ENCODE measurements at places on chromosomes 7 and 10. TPM values are rescaled to one million over a fixed set of nuclear protein-coding genes. Genes with fewer than 3 reads are reported as not detected.

- no peak for DNase-seq
Observed at GRCh38 chr10:66737241-66737640, 188.6 kb upstream of the LRRTM3 start.

LIPK gene
- not detected for total RNA-seq

HTR5A gene
- total RNA-seq = not detected

DNA sequence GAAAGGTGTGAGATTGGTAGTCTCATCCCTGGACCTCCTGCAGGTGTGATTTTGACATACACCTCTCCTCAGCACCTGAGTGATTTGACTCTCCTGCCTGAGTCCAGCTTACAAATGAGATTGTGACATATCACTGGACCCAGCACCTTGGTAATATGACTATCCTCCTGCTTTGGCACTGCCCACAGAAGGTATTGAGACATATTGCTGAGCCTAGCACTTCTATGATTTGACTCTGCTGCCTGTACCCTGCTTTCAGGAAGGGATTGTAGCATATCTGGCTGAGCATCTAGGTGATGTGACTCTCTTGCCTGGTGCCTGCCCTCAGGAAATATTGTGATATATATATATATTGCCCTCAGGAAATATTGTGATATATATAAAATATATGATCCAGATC, 43.5 kb upstream of the ZNF680 start:
- DNase-seq = no peak

DIP2C gene
- 32.6 TPM for total RNA-seq

- no peak for DNase-seq
Observed at GRCh38 chr7:155862123-155862892, 50.0 kb upstream of the SHH start.

EN2 gene
- not detected for total RNA-seq

DNA sequence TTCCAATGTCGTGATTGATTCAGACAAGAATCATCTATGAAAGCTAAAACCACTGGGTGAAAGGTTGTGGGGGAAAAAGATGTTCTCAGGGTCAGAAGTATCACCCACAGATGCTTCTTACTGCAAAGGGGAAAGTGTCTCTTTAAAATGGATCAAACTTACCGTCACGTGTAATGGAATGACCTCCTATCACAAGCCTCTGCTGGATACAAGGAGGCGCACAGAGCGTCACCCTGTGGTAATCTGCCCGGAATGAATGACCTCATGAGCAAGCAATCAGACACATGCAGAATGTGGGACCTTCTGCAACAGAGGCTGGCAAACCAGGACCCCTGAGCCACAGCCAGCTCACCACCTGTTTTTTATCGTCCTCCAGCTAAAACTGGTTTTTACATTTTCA, 33.0 kb downstream of the WIPF3 start:
- DNase-seq = peak; percentile 74

DNA sequence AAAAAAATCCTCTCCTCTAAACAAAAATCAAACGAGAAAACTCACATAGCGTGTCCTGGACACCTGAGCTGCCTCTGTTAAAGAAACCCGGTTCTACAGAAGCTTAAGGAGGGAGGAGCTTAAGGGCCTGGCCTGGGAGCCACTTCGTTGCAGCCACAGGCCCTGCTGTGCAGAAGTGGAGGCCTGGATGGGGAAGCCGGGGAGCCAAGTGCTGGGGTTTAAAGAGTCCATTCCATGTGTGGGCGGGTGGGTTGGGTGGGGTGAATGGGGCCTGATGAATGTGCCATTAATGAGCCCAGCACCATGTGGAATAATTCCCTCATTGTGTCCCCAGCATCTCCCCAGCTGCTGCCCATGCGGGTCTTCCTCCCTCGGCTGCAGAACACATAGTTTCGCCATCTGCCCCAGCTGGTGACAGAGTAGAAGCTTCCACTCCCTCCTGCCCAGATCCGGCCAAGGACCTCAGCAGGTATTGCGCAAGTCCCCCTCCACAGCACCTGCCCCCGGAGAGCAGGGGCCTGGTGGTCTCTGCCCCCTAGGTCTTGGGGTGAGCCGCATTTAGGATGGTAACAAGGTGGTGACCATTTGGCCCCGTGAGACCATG, 127.8 kb upstream of the BTBD16 start:
- DNase-seq = no peak

DNA sequence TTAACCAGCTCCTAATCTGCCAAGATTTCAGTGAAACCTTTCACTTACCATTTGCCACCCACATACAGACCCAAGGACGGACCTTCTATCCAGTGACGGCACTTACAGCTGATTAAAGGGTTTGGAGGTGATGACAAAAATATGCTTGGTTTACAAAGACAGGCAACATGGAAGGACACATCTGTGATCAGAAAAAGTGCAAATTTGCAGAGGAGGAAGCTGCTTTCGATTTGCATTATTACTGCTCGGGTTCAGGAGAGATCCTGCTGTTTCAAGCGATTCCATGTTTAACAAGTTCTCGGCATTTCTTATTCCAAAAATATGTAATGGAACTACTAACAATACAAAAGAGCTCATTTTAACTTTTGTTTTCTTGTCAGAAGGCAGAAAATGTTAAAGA, 109.0 kb downstream of the JAZF1 start:
- no peak for DNase-seq

CDK14 gene
- total RNA-seq = 23.9 TPM

GRCh38 chr7:106486331-106486730, 174.6 kb downstream of the CCDC71L start:
- DNase-seq = no peak

- no peak for DNase-seq
Observed at GRCh38 chr10:102467971-102468438, 16.7 kb upstream of the C10orf95 start.

DNA sequence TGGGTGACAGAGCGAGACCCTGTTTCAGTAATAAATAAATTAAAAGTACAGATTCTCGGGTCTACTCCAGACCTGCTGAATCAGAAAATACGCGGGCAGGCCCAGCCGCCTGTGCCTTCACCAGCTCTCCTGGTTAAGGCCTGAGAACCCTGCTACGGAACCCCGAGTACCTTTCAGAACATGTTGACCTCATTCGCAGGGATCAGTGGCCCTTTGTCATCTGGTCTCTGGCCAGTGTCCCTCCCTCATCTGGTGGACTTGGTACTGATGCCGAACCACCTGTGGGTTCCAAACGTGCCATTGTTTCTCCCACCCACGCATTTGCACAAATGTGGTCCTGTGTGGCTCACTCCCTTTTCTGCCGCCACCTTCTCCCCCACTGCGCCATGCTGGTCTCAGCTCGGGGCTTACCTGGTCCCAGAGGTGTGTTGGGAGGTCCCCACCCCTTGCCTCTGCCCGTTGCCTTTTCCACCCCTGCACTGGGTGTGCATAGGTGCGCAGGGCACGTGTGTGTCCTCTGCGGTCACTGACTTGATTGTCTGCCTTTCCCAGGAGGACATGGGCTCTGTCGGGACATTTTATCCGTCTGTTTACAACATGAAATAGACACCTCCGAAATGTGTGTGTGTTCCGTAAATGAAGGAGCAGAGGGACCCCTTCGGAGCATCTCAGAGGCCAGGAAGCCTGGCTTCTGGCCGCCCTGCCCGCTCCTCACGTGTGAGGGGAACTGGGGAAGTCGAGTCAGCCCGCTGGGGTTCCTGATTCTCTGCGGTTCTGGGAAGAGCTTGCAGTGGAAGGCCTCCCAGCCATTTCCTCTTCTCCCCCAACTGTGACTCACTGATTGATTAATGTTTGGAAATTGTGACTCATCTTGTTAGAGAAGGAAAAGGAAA, 135.2 kb downstream of the CUX1 start:
- peak; percentile 25 for DNase-seq

- no peak for DNase-seq
Observed at GRCh38 chr10:15335508-15335907, 35.6 kb downstream of the FAM171A1 start.

GRCh38 chr10:124289851-124290795, 128.6 kb downstream of the OAT start:
- DNase-seq = no peak

GRCh38 chr7:7569615-7570014, 2.9 kb downstream of the MIOS start:
- no peak for DNase-seq

- no peak for DNase-seq
Observed at GRCh38 chr7:106114716-106115383, 2.7 kb upstream of the SYPL1 start.

Measured in left ventricle myocardium superior (tissue), 1 donor.